Ovary (tissue), 10 donors: ENCODE measurements at places on chromosomes 7 and 10. TPM values are rescaled to one million over a fixed set of nuclear protein-coding genes. Genes with fewer than 3 reads are reported as not detected.

The UCMA gene
- total RNA-seq = not detected

The PUS7 gene
- total RNA-seq = 7.5 TPM

The CRHR2 gene
- total RNA-seq = 0.96 TPM

The MGAM2 gene
- total RNA-seq = 0.07 TPM

The CAMK2B gene
- total RNA-seq = 0.45 TPM

The PROSER2 gene
- total RNA-seq = 13.4 TPM

The ASCC1 gene
- 26.3 TPM for total RNA-seq

- H3K27ac ChIP-seq = no peak overlapping the region
- peaks cover 5% of the 10 kb centered on the region for H3K4me1 ChIP-seq
- no peak for DNase-seq
These were observed 69.8 kb downstream of the GLI3 start for GRCh38 chr7:42167206-42167605.

GRCh38 chr10:78450807-78451485 lies 417.3 kb downstream of the RPS24 start:
- no peak overlapping the region for H3K27ac ChIP-seq
- no peaks in the 10 kb centered on the region for H3K27me3 ChIP-seq
- H3K4me3 ChIP-seq = no peak overlapping the region
- DNase-seq = no peak
- H3K36me3 ChIP-seq = no peaks in the 10 kb centered on the region

GRCh38 chr7:84112771-84113170 lies 81.8 kb downstream of the SEMA3A start:
- no peaks in the 10 kb centered on the region for H3K4me1 ChIP-seq
- H3K4me3 ChIP-seq = no peak overlapping the region
- no peaks in the 10 kb centered on the region for H3K36me3 ChIP-seq
- no peak for DNase-seq
- no peaks in the 10 kb centered on the region for H3K27me3 ChIP-seq

- H3K27ac ChIP-seq = no peak overlapping the region
- H3K36me3 ChIP-seq = no peaks in the 10 kb centered on the region
- peak overlapping the region; percentile 54 for H3K4me3 ChIP-seq
- H3K27me3 ChIP-seq = no peaks in the 10 kb centered on the region
- peaks cover 9% of the 10 kb centered on the region for H3K4me1 ChIP-seq
These were observed 1.2 kb downstream of the MICALL2 start for GRCh38 chr7:1457949-1458682.

DNA sequence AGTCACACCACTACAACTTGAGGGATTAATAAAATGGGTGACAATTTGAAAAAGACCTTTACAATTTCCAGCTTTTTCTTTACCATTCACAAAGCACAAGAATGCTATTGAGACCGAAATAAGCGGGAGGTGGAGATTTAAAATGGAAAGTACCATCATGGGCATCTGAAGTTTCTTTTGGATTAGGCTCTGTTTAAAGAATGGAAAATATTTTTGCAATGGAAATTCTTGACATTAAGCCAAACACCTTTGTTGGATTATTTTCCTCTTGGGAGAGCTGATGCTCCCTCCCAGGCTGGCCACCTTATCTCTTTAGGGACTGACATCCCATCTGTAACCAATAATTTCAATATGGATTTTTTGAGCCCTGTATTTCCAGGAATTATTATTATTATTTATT lies 62.5 kb downstream of the BPGM start:
- no peak for DNase-seq
- no peak overlapping the region for H3K27ac ChIP-seq
- H3K4me1 ChIP-seq = peaks cover 13% of the 10 kb centered on the region
- H3K36me3 ChIP-seq = no peaks in the 10 kb centered on the region
- H3K27me3 ChIP-seq = no peaks in the 10 kb centered on the region

DNA sequence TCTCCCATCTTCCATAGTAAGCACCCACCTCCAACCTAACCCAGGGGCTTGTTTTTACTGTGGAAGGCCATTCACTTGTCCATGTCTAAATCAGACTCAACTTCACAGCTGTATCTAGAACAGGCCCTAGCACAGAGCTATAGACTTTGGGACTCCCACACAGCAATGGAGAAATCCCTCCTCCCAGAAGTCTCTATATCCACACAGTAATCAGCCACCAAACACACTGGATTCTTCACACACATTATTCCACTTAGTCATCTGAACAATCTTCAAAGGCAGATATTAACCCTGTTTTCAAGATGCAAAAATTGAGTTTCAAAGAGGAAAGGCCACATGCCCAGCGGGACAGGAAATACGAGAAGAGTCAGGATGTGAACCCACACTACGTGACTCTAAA lies 81.8 kb downstream of the MALSU1 start:
- H3K36me3 ChIP-seq = no peaks in the 10 kb centered on the region
- H3K4me1 ChIP-seq = no peaks in the 10 kb centered on the region

- H3K27ac ChIP-seq = no peak overlapping the region
- no peak for DNase-seq
- H3K36me3 ChIP-seq = no peaks in the 10 kb centered on the region
- H3K4me1 ChIP-seq = no peaks in the 10 kb centered on the region
These were observed 102.9 kb upstream of the ARMC3 start for GRCh38 chr10:22824984-22825383.

GRCh38 chr10:36681751-36682632 lies 443.4 kb upstream of the ANKRD30A start:
- no peak overlapping the region for H3K4me3 ChIP-seq
- H3K27me3 ChIP-seq = no peaks in the 10 kb centered on the region
- H3K4me1 ChIP-seq = no peaks in the 10 kb centered on the region
- no peaks in the 10 kb centered on the region for H3K36me3 ChIP-seq
- DNase-seq = no peak
- no peak overlapping the region for H3K27ac ChIP-seq

- H3K36me3 ChIP-seq = no peaks in the 10 kb centered on the region
- no peak for DNase-seq
- no peak overlapping the region for H3K27ac ChIP-seq
- peaks cover 7% of the 10 kb centered on the region for H3K27me3 ChIP-seq
- no peak overlapping the region for H3K4me3 ChIP-seq
These were observed 6.2 kb upstream of the IGF2BP3 start for GRCh38 chr7:23476286-23477156.

- H3K27ac ChIP-seq = peak overlapping the region; percentile 96
- H3K4me3 ChIP-seq = peak overlapping the region; percentile 71
- H3K4me1 ChIP-seq = peaks cover 3% of the 10 kb centered on the region
These were observed 631 bp downstream of the SUPV3L1 start for GRCh38 chr10:69180525-69181204.

DNA sequence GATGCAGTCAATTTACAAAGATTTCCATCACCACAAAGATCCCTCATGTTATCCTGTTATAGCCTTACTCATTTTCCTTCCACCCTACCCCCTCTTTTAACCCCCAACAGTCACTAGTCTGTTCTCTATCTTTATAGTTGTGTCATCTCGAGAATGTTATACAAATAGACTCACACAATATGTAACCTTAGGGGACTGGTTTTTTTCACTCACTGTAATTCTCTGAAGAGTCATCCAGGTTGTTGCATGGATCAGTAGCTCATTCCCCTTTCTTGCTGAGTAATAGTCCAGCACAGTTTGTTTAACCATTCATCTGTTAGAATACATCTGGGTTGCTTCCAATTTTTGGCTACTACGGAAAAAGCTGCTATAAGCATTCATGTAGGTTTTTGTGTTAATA lies 121.1 kb upstream of the PDE1C start:
- no peak overlapping the region for H3K4me3 ChIP-seq
- no peaks in the 10 kb centered on the region for H3K36me3 ChIP-seq
- no peaks in the 10 kb centered on the region for H3K27me3 ChIP-seq
- H3K4me1 ChIP-seq = no peaks in the 10 kb centered on the region

DNA sequence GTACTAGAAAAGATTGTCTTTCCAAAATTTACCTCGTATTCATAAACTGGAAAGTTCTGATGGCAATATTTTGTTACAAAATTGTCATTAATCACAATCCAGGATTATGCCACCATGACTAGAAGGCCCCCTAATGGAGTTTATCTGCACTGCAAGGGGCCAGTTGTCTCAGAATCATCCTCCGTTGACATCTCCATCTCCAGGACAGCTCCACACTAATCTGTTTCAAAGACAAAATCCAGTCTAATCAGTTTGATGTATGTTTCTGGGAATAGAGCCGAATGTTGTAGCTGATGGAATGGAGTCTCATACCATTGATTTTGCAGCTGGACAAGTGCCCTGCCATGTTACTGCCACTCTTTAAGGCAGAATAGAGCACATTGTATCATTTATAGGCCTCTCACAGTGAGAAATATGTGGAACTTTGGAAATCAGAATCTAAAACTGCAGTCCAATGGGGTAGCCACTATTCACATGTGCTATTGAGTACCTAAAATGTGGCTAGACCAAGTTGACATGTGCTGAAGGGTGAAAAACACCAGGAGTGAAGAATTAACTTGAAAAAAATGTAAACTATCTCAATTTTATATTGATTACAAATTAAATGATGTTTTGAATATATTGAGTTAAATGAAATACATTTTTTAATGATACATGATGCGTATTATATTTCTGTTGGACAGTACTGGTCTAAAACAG lies 38.3 kb upstream of the TOMM7 start:
- no peak overlapping the region for H3K4me3 ChIP-seq
- no peaks in the 10 kb centered on the region for H3K4me1 ChIP-seq
- no peak overlapping the region for H3K27ac ChIP-seq
- no peaks in the 10 kb centered on the region for H3K27me3 ChIP-seq
- H3K36me3 ChIP-seq = no peaks in the 10 kb centered on the region

- no peaks in the 10 kb centered on the region for H3K27me3 ChIP-seq
- no peak overlapping the region for H3K4me3 ChIP-seq
- H3K36me3 ChIP-seq = no peaks in the 10 kb centered on the region
- peaks cover 7% of the 10 kb centered on the region for H3K4me1 ChIP-seq
- H3K27ac ChIP-seq = no peak overlapping the region
These were observed 155.2 kb upstream of the NRP1 start for GRCh38 chr10:33489501-33490176.

- no peaks in the 10 kb centered on the region for H3K27me3 ChIP-seq
- H3K36me3 ChIP-seq = no peaks in the 10 kb centered on the region
- H3K27ac ChIP-seq = no peak overlapping the region
- H3K4me3 ChIP-seq = no peak overlapping the region
These were observed 91.0 kb downstream of the ADARB2 start for GRCh38 chr10:1646332-1646731.

GRCh38 chr7:141585592-141586510 lies 34.6 kb downstream of the AGK start:
- DNase-seq = no peak
- H3K27ac ChIP-seq = no peak overlapping the region
- no peaks in the 10 kb centered on the region for H3K36me3 ChIP-seq
- no peak overlapping the region for H3K4me3 ChIP-seq
- H3K4me1 ChIP-seq = peaks cover 1% of the 10 kb centered on the region
- H3K27me3 ChIP-seq = no peaks in the 10 kb centered on the region

DNA sequence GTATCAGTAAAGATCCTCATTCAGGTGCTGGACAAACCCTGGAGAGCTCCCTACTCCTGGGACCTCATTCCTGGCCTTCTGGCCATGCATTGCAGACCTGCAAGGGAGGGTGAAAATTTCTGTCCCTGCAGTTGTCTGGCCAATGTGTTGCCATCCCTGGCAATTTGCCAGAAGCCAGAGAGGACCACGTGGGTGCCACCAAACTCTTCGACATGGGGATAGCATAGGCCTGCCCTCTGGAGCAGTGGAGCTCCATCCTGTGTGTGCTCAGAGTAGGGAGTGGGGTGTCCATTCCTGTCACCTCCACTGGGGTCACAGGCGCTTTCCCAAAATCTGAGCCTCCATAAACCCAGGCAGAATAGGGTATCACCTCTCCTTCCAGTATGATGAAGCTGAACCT lies 31.2 kb downstream of the DMBT1 start:
- no peaks in the 10 kb centered on the region for H3K36me3 ChIP-seq
- H3K27ac ChIP-seq = no peak overlapping the region
- H3K27me3 ChIP-seq = no peaks in the 10 kb centered on the region
- H3K4me1 ChIP-seq = no peaks in the 10 kb centered on the region
- no peak overlapping the region for H3K4me3 ChIP-seq

GRCh38 chr10:19480353-19480752 lies 335.9 kb upstream of the PLXDC2 start:
- H3K27ac ChIP-seq = no peak overlapping the region
- H3K4me3 ChIP-seq = no peak overlapping the region
- no peaks in the 10 kb centered on the region for H3K27me3 ChIP-seq
- H3K4me1 ChIP-seq = no peaks in the 10 kb centered on the region
